ENCODE measurements at places on chromosomes 1 and 21. TPM values are rescaled to one million over a fixed set of nuclear protein-coding genes. Genes with fewer than 3 reads are reported as not detected.

- peaks cover under 1% of the 10 kb centered on the region for H3K4me1 ChIP-seq
- H3K27ac ChIP-seq = no peak overlapping the region
- H3K27me3 ChIP-seq = no peaks in the 10 kb centered on the region
Observed at GRCh38 chr1:156513185-156513584, 12.6 kb upstream of the MEF2D start.

- H3K27me3 ChIP-seq = no peaks in the 10 kb centered on the region
- H3K4me3 ChIP-seq = no peak overlapping the region
- DNase-seq = no peak
- peaks cover 1% of the 10 kb centered on the region for H3K4me1 ChIP-seq
- H3K27ac ChIP-seq = no peak overlapping the region
Observed at GRCh38 chr1:76238094-76238628, 163.6 kb downstream of the ST6GALNAC3 start.

- peak; percentile 92 for DNase-seq
- peak overlapping the region; percentile 51 for H3K4me3 ChIP-seq
- H3K27ac ChIP-seq = peak overlapping the region; percentile 95
- no peaks in the 10 kb centered on the region for H3K4me1 ChIP-seq
Observed at GRCh38 chr1:2212532-2213491, 15.3 kb upstream of the SKI start.

DNA sequence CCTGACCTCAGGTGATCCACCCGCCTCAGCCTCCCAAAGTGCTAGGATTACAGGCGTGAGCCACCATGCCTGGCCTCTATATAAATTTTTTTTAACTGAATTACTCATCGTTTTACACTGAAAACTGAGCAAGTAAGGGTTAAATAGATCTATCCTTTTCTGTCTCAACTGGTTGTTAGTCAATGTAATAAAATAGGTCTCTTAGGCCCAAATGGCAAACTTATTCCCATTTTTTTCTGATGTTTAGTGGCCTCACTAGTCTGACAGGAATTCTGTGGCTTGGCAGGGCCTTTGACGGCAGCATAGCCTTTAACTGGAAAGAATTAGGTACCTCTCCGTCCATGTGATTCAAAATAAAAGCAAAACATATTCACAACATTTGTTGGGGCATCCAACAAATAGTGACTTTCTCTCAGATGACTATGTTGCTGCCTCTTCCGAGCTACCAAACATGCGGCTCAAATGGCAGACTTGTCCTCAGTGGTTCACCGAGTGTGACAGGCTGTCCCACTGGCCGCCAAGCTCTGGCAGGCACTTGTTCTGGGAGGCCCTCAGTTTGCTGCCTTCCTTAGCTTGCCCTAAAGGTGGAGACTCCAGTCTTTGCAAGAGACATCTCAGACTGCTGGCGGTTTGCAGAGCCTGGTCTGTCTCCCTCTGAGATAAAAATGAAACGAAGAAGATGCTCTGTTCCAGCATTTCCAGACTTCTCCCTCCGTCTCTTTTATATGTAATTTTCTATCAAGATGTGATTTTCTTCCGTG, 17.4 kb downstream of the ATP1A4 start:
- H3K36me3 ChIP-seq = no peaks in the 10 kb centered on the region
- H3K27ac ChIP-seq = no peak overlapping the region
- peak overlapping the region; percentile 13 for H3K4me3 ChIP-seq
- no peaks in the 10 kb centered on the region for H3K27me3 ChIP-seq
- no peak for DNase-seq
- peaks cover 17% of the 10 kb centered on the region for H3K4me1 ChIP-seq

GRCh38 chr1:119617751-119618691, 30.0 kb downstream of the ZNF697 start:
- no peak overlapping the region for H3K4me3 ChIP-seq
- H3K27me3 ChIP-seq = no peaks in the 10 kb centered on the region
- H3K27ac ChIP-seq = no peak overlapping the region

GRCh38 chr1:201307760-201308499, 24.6 kb downstream of the PKP1 start:
- H3K27me3 ChIP-seq = peaks cover 10% of the 10 kb centered on the region
- DNase-seq = no peak
- H3K4me1 ChIP-seq = peaks cover 3% of the 10 kb centered on the region
- H3K27ac ChIP-seq = no peak overlapping the region
- H3K36me3 ChIP-seq = no peaks in the 10 kb centered on the region

- peaks cover 2% of the 10 kb centered on the region for H3K36me3 ChIP-seq
- no peaks in the 10 kb centered on the region for H3K4me1 ChIP-seq
- no peaks in the 10 kb centered on the region for H3K27me3 ChIP-seq
- H3K27ac ChIP-seq = no peak overlapping the region
Observed at GRCh38 chr1:41030872-41031616, 9.5 kb upstream of the SLFNL1 start.

DNA sequence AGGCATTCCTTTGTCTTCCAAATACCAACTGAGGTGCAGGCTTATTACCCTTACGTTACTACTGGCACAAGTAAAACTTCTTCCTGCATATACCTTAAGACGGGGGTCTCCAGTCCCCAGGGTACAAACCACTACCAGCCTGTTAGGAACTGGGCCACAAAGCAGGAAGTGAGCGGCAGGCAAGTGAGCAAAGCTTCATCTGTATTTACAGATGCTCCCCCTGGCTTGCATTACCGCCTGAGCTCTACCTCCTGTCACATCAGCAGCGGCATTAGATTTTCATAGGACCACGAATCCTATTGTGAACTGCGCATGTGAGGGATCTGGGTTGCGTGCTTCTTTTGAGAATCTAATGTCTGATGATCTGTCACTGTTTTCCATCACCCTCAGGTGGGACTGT, 113.1 kb downstream of the SLC45A1 start:
- H3K36me3 ChIP-seq = no peaks in the 10 kb centered on the region
- no peak overlapping the region for H3K4me3 ChIP-seq
- no peaks in the 10 kb centered on the region for H3K4me1 ChIP-seq
- H3K27me3 ChIP-seq = no peaks in the 10 kb centered on the region

- no peak overlapping the region for H3K4me3 ChIP-seq
- no peaks in the 10 kb centered on the region for H3K27me3 ChIP-seq
- no peak overlapping the region for H3K27ac ChIP-seq
- H3K36me3 ChIP-seq = no peaks in the 10 kb centered on the region
- no peaks in the 10 kb centered on the region for H3K4me1 ChIP-seq
Observed at GRCh38 chr1:178241057-178241456, 147.2 kb downstream of the RASAL2 start.

Gene F5
- 0.02 TPM for polyA plus RNA-seq

Gene LRRN2
- polyA plus RNA-seq = 1.8 TPM

GRCh38 chr1:75131565-75132241, 2.5 kb upstream of the LHX8 start:
- peaks cover 99% of the 10 kb centered on the region for H3K27me3 ChIP-seq
- peaks cover 46% of the 10 kb centered on the region for H3K4me1 ChIP-seq
- DNase-seq = no peak
- H3K27ac ChIP-seq = no peak overlapping the region

DNA sequence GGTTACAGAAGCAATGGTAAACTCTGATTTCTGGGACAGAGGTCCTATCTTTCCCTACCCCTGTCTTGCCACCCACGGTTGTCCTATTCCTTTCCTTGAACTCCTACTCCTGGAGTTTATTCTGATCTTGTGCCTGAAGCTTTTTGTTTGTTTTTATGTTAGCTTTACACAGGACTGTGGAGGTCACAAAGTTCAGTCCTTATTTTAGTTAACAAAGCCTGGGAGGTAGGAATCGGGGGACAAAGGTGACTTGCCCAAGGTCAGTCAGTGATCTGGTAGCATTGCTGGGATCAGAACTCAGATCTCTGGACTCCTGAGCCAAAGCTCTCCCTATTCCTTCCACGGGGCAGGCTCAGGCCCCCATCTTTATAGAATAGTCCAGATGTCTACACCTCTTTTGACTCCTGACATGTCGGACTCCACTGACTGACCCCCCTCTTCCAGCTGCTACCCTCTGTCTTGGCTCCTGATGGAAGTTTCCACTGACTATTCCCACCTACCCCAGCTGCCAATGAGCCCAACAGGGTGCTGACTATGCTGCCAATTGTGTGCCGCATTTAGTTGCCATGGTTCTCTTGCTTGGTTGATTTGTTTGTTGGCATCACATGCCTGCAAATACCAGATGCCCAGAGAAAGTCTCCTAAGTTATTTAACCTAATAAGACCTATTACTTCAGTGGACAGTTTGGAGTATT, 9.9 kb downstream of the F5 start:
- no peak overlapping the region for H3K27ac ChIP-seq
- no peak overlapping the region for H3K4me3 ChIP-seq
- no peaks in the 10 kb centered on the region for H3K36me3 ChIP-seq
- no peaks in the 10 kb centered on the region for H3K4me1 ChIP-seq
- no peaks in the 10 kb centered on the region for H3K27me3 ChIP-seq
- no peak for DNase-seq

All from H1 (cell line).